H9 (cell line): ENCODE measurements at places on chromosomes 12 and 14. TPM values are rescaled to one million over a fixed set of nuclear protein-coding genes. Genes with fewer than 3 reads are reported as not detected.

Gene PZP
- not detected in 2 replicates for total RNA-seq

Gene WSB2
- total RNA-seq = 58.6 and 61.4 TPM in 2 replicates

GRCh38 chr14:104644656-104645378 lies 40.2 kb upstream of the TMEM179 start:
- no peak for DNase-seq

GRCh38 chr12:3885277-3886094 lies 12.3 kb upstream of the PARP11 start:
- DNase-seq = no peak
